Neural crest cell (in vitro differentiated cells): ENCODE measurements at places on chromosomes 12 and 14. TPM values are rescaled to one million over a fixed set of nuclear protein-coding genes. Genes with fewer than 3 reads are reported as not detected.

- no peaks in the 10 kb centered on the region for H3K27me3 ChIP-seq
- DNase-seq, result no peak
- H3K27ac ChIP-seq, result peak overlapping the region; percentile 82
- H3K36me3 ChIP-seq, result peaks cover 2% of the 10 kb centered on the region
Measured at GRCh38 chr14:51548187-51548586, 103.5 kb upstream of the FRMD6 start.

The KCNC2 gene
- not detected in 2 replicates for total RNA-seq

DNA sequence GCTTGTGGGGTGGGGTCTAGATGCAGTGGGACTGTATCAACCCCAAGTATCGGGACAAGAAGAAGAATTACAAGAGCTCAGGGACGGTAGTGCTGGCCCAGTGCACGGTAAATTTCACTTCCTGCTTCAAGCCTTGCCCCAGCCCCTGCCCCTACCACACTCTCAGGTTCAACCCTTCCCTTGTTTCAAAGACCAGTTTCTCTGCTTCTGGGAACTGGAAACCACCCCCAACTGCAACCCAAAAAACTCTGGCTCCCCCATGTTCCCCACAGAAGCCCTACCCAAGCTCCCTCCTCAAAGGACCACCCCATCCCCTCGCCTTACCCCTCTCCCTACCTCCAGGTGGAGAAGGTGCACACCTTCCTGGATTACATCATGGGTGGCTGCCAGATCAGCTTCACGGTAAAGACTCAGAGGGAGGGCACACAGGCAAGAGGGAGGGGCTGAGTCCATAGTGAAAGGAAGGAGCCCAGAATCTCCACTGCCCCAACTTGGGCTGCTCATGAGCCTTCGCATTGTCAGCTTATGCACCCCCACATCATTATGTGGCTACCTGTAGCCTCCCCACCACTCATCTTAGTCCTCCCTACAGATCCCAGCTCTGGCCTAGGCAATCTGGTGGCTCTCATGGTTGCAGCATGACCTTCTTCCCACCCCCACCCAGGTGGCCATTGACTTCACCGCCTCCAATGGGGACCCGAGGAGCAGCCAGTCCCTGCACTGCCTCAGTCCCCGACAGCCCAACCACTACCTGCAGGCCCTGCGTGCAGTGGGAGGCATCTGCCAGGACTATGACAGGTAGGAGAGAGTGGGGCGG, 4.3 kb downstream of the CPNE6 start:
- no peak for DNase-seq
- no peak overlapping the region for H3K4me3 ChIP-seq
- H3K4me1 ChIP-seq, result peaks cover 26% of the 10 kb centered on the region
- H3K36me3 ChIP-seq, result no peaks in the 10 kb centered on the region

DNA sequence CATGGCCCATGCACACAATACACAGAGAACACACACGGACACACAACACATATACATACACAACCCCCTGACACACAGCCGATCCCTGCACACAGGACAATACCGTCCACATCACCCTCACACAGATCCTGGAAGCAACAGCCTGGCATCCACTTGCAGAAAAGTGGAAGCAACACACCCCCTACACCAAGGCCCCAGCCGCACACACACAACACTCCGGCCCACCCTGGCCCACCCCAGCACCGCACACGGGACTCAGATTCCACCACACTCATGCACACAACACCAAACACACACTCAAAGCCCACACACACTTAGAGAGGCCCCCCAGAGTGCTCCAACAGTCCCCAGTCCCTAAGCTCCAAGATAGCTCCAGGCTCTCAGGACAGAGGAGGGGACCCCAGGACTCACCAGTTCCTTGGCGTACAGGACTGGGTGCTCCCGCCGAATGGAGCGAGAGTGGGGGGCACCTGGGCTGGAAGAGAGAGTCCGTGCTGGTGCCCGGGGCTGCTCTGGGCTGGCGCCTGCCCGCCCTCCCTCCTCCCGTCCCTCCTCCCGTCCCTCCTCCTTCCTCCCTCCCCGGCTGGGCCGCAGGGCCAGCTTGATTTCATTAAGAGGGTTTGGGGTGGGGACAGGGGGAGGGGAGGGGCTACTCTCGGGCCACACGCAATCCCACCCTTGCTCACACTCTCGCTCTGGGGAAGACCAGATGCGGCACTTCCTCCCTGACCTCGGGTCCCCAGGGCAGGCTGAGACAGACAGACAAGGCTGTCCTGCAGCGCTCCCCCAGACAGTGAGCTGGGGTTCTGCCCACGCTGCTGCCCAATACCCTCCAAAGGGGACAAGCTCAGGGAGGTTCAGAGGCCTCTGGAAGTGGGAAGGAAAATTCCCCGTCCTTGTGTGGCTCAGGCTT, at the start of gene TMEM119:
Gene TMEM119 (minus strand): TSS at position 526 of the 913 bp plus-strand sequence. CDS start 5,701 bp downstream, outside the sequence.
- peaks cover 7% of the 10 kb centered on the region for H3K4me1 ChIP-seq
- H3K27me3 ChIP-seq, result no peaks in the 10 kb centered on the region
- peak within 1 kb of the TSS; percentile 13 for H3K27ac ChIP-seq
- no peaks in the 10 kb centered on the region for H3K36me3 ChIP-seq

DNA sequence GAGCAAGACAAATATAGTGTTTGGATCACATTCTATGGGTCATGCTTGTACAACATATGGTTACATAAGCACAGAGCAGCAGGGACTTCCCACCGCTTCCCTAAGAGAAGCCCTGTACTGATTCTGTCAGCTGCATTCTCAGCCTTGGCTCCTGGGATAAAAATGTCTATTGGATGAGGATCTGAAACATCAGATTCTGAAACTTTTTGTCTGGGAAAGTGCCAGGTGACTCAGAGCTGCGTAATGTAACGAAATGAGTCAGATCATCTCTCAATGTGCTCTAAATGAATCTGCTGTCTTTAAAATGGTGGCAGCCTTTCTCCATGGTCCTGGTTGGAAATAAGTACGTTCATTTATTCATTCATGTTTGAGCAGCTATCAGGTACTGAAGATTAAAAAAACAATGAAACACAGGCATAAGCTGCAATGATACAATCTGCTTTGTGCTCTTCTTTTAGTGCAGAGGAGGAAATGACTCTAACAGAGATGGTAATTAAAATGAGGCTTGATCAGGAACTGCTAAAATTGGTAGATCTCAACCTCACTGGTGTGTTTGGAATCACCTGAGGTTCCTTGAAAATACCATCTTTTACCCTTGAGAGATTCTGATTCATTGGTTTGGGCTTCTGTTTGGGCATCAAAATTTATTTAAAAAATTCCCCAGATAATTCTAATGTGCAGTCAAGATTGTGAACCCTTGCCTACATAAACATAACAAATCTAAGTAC, 99.1 kb upstream of the NAP1L1 start:
- H3K27me3 ChIP-seq, result no peaks in the 10 kb centered on the region
- H3K27ac ChIP-seq, result no peak overlapping the region
- H3K4me3 ChIP-seq, result no peak overlapping the region
- H3K36me3 ChIP-seq, result no peaks in the 10 kb centered on the region

DNA sequence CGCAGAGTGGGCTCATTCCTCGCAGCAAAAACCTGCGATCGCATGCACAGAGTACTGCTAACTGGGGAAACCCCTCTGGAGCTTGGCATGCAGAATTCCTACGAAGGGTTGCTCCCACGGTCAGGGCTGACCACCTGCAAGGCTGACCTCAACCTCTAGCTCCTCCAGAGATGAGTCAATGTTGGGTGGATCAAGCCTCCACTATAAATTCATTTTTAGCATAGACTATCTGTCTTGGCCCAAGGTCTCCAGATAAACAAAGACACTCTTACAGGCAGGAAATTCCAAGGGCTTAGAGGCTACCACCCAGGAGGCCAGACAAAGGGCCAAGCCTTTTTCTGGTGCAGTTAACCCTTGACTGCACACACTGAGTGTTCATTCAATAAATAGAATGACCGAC, 296.5 kb downstream of the TMEM132D start:
- H3K4me3 ChIP-seq, result peak overlapping the region; percentile 58
- H3K36me3 ChIP-seq, result no peaks in the 10 kb centered on the region

The OR4E2 gene
- total RNA-seq, result not detected in 2 replicates

The NGB gene
- not detected in 2 replicates for total RNA-seq

DNA sequence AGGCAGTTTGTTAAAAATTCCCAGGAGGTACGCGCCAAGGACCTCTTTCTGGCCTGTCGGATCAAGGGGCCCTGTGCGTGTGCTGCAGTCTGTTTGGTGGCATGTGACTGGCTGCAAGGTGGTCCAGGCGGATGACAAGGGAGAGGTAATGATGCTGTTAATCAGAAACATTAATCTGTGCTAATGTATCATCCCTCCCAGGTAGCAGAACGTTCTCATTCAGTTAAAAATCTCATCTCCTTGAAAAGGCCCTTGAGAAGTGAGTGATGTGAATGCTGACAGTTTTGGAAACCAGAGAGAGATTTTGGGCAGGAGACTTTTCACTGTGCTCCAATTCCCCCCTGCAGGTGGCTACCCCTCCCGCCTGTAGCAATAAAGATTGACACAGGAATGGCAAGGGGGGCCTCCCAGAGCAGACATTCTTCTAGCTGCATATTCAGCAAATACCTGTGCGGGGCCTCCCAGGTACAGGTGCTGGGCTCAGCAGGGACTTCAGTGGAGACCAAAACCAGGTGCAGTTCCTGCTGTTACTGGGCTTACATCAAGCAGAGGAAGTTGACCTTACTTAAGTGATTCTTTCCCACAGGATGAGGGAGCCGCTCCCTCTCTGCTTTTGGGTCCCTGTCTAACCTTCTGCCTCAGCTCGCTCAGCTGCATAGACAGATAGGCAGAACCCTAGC, 364.8 kb downstream of the CACNA1C start:
- no peaks in the 10 kb centered on the region for H3K36me3 ChIP-seq
- no peak overlapping the region for H3K4me3 ChIP-seq
- no peak for DNase-seq
- peaks cover 5% of the 10 kb centered on the region for H3K4me1 ChIP-seq
- H3K27me3 ChIP-seq, result no peaks in the 10 kb centered on the region

The FGF6 gene
- total RNA-seq, result not detected in 2 replicates

The EIF4B gene
- total RNA-seq, result 514 and 527 TPM in 2 replicates

DNA sequence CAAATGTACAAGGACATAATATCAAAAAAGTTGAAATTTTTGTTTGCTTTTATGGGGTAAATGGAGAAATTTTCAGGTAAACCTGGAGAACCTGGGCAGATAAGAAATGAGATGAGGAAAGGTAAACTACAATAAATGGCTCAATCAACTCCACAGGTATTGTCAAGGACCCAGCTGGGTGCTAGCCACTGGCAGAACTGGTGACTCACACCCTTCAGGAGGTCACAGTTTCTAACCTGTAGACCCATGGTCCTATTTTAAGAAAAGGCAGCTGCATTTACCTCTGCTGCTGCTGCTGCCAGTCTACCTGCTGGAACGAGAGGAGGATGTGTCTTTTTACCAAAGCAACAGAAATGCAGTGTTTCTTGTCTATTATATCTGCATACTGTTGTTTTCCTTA, 226.6 kb downstream of the ALG10B start:
- H3K36me3 ChIP-seq, result no peaks in the 10 kb centered on the region
- peaks cover 8% of the 10 kb centered on the region for H3K4me1 ChIP-seq
- no peak overlapping the region for H3K27ac ChIP-seq
- no peak for DNase-seq
- no peak overlapping the region for H3K4me3 ChIP-seq

GRCh38 chr14:54864526-54864925, 38.1 kb downstream of the GCH1 start:
- H3K4me1 ChIP-seq, result peaks cover 9% of the 10 kb centered on the region
- no peak overlapping the region for H3K4me3 ChIP-seq
- DNase-seq, result no peak
- H3K27ac ChIP-seq, result no peak overlapping the region
- no peaks in the 10 kb centered on the region for H3K27me3 ChIP-seq

GRCh38 chr14:105439710-105440553, 20.3 kb downstream of the MTA1 start:
- H3K36me3 ChIP-seq, result peaks cover 10% of the 10 kb centered on the region
- H3K27ac ChIP-seq, result no peak overlapping the region
- peaks cover 2% of the 10 kb centered on the region for H3K4me1 ChIP-seq
- no peak overlapping the region for H3K4me3 ChIP-seq
- DNase-seq, result no peak

The CEP170B gene
- 14.0 and 14.4 TPM in 2 replicates for total RNA-seq

DNA sequence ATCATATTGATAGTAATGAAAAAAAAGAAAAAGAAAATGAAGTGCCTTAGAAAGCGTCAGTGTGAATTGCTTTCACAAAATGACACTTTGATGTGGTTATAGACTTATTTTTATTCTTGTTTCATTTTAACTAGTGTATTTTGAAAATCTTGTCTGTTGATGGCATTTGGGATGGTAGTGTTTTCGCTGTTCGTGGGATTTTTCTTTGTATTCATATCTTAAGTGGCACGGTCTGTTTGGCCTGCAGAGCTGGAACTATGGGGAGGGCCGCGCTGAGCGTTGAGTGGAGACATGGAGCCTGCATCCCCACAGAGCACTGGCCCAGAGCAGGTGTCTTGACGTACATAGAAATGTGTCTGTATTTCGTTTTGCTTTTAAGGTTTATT, 61.6 kb downstream of the WDR20 start:
- H3K36me3 ChIP-seq, result peaks cover 17% of the 10 kb centered on the region
- H3K27me3 ChIP-seq, result no peaks in the 10 kb centered on the region

DNA sequence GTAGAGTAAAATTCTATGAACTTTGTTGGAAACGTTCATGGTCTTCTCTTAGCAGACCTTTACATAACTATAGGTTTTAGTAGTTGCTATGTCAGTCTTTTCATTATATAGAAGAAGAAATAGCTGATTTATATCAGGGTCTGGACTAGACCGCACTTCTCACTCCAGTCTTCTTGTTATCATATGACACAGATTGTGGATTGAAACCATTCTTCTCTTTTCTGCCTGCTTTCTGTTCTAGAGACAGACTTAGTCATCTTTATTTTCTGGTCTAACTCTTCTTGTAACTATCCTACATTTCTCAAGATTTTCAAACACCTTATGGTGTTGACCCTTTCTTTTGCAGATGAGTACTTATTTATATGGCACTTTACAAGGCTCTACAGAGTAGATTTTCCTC, 55.7 kb downstream of the PCNX1 start:
- DNase-seq, result no peak
- no peaks in the 10 kb centered on the region for H3K27me3 ChIP-seq
- no peaks in the 10 kb centered on the region for H3K4me1 ChIP-seq
- H3K36me3 ChIP-seq, result peaks cover 11% of the 10 kb centered on the region
- H3K4me3 ChIP-seq, result no peak overlapping the region

The IRAK3 gene
- total RNA-seq, result 0.56 and 0.61 TPM in 2 replicates

- H3K27me3 ChIP-seq, result no peaks in the 10 kb centered on the region
- DNase-seq, result no peak
- H3K36me3 ChIP-seq, result peaks cover 4% of the 10 kb centered on the region
Measured at GRCh38 chr12:91978143-91978542, 167.5 kb downstream of the BTG1 start.

- H3K27me3 ChIP-seq, result no peaks in the 10 kb centered on the region
- DNase-seq, result no peak
- H3K4me3 ChIP-seq, result no peak overlapping the region
- H3K36me3 ChIP-seq, result no peaks in the 10 kb centered on the region
Measured at GRCh38 chr14:51616256-51616655, 35.5 kb upstream of the FRMD6 start.

The SERPINA5 gene
- total RNA-seq, result 1.0 and 1.4 TPM in 2 replicates

- H3K27me3 ChIP-seq, result no peaks in the 10 kb centered on the region
- DNase-seq, result no peak
- no peak overlapping the region for H3K4me3 ChIP-seq
Measured at GRCh38 chr12:104662203-104662602, 205.5 kb downstream of the CHST11 start.

GRCh38 chr12:85076688-85077430, 40.7 kb downstream of the LRRIQ1 start:
- H3K27me3 ChIP-seq, result no peaks in the 10 kb centered on the region
- H3K36me3 ChIP-seq, result no peaks in the 10 kb centered on the region
- no peak for DNase-seq
- no peaks in the 10 kb centered on the region for H3K4me1 ChIP-seq
- H3K27ac ChIP-seq, result no peak overlapping the region

The B4GALNT3 gene
- total RNA-seq, result 2.6 and 3.1 TPM in 2 replicates
